Aorta (tissue), 5 donors: ENCODE measurements at places on chromosomes 2 and 18. TPM values are rescaled to one million over a fixed set of nuclear protein-coding genes. Genes with fewer than 3 reads are reported as not detected.

DNA sequence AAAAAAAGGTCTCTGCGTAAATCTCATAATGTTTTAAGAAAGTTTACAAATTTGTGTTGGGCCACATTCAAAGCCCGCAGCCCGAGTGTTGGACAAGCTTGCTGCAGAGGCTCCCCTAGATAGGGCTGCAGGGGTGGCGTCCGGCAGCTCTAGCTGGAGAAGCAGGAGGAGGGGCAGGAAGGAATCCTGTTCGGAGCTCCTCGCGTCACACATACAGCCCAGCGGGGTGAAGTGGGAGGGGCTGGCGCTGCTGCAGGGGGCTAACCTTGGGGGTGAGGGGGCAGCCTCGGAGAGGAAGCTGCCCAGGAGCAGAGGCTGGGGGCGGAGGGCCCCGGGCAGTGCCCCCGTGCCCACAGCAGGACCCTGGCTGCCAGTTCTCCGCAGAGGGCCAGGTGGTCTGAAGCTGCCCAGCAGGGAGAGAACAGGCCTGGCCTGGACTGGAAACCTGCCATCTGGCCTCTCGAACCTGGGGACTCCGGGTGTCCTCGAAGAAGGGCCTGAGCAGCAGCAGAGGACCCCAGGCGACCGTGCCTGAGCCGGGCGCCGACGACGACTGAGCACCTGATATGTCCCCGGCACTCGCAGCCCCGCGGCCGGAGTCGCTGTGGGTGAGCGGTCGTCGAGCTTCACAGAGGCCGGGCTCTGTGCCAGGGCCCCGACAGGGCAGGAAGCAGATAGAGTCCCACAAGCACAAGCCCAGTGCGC, 2.6 kb upstream of the GPR35 start:
- DNase-seq: no peak

GRCh38 chr2:43186679-43187374, 39.6 kb downstream of the ZFP36L2 start:
- DNase-seq: no peak

GRCh38 chr18:75216911-75217689, 6.5 kb downstream of the TSHZ1 start:
- DNase-seq: no peak

The GNAL gene
- total RNA-seq: 15.5 TPM

GRCh38 chr2:239499726-239500573, 99.1 kb upstream of the HDAC4 start:
- no peak for DNase-seq

DNA sequence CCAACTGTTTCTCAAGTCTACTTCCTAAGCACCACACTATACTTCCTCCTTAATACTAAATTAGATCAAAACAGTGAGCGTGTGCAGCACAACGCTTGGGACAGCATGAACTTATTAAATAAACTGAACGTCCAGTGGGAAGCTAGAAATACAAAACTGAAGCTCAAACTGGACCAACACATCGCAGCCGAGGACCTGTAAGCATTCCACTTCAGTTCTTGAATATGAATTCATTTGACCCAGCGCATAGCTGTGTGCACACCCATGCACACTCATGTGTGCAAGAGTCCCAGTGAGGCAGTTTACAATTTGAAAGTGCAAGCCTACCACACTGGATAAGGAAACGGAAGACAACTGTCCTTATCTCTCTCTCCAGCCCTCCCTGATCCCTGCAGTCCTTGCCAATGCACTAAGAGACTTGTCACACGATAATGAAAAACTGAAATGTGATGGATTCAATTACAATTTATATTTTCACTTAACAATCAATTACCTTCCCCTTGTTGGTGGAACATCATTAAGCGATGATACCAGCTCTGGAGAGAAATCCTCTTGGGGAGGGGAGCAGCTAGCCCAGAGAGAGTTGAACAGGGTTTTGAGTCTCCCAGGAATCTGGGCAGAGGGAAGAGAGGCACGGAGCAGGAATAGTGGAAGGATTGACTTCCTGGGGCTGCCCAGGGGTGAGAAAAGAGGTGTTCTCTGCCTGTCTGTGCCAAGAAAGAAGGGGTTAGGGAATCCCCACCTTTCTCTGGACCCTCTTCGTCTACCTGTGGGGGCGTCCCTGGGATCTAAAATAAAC, 186.5 kb upstream of the KLHL29 start:
- no peak for DNase-seq

- DNase-seq: no peak
Observed at GRCh38 chr2:58800881-58801280, 559.8 kb upstream of the FANCL start.

- peak; percentile 89 for DNase-seq
Observed at GRCh38 chr18:77114415-77115191, 18.0 kb downstream of the MBP start.

The PPP1R1C gene
- total RNA-seq: 0.81 TPM

The FKBP1B gene
- 7.3 TPM for total RNA-seq

GRCh38 chr2:143290221-143290620, 161.0 kb downstream of the ARHGAP15 start:
- DNase-seq: no peak

GRCh38 chr2:118846442-118846952, 951 bp downstream of the EN1 start:
- DNase-seq: no peak

DNA sequence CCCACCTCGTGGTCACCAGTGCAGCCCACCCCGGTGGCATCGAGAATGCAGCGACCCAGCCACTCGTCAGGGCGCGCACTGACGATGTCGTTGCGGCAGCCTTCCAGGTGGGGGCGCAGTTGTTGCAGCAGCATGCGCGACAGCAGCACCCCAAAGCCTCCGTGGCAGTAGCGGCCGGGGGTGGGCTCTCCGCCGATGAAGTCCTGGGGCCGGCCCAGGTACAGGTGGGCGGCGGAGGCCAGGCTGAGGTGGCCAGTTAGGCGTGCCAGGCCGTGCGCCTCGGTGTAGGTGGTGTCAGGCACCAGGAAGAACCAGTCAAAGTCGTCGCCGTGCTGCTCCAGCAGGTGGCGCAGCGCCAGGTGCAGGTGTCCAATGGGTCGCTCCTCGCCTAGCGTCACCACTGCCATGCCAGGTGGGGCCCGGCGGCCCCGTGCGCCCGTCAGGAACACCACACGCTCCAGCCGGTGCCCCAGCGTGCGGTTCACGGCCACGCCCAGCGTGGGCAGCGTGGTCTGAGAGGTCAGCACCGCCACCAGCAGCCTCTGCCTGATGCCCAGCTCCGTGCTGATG, 1.9 kb downstream of the CHPF start:
- peak; percentile 81 for DNase-seq

- DNase-seq: peak; percentile 42
Observed at GRCh38 chr18:34158881-34159690, 65.6 kb downstream of the NOL4 start.

The OTX1 gene
- total RNA-seq: not detected

The ZSWIM2 gene
- total RNA-seq: not detected

The ALK gene
- 0.13 TPM for total RNA-seq

The FSIP2 gene
- total RNA-seq: 0.94 TPM

- no peak for DNase-seq
Observed at GRCh38 chr2:77522888-77523287, 712 bp upstream of the LRRTM4 start.

DNA sequence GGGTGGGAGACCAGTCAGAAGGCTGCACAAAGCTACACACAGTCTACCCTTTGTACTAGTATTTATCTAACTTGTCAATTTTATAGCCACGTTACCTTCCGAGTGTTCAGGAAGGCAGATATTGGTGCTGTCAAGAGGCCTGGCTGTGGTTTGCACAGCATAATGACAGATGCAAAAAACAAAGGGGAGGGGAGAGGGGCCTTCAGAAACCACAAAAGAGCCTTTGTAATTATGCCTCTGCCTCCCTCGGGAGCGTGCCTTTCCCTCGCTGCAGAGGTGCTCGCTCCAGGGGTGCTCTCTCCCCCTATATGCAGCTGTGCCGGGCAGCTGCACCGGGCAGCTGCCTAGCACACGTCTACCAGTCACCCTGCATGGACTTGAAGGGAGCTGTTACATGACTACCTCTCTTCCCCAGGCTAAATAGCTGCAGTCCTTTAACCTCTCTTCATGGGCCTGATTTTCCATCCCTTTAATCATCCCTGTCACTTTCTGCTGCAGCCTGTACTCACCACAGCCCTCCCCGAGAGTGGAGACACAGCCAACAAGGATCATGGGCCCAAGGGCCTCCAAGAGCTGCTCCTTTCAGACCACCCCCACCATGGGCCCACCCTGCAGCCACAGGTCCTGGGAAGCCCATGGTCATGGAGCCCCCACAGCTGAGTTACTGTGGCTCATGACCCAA, 168.4 kb upstream of the PKDCC start:
- DNase-seq: no peak

The ADGRF3 gene
- total RNA-seq: not detected

- DNase-seq: no peak
Observed at GRCh38 chr18:69838620-69839411, 108.9 kb downstream of the CD226 start.

The NYAP2 gene
- 1.7 TPM for total RNA-seq

GRCh38 chr18:4807604-4808293, 352.6 kb upstream of the DLGAP1 start:
- DNase-seq: no peak

The IL1R1 gene
- 155 TPM for total RNA-seq

DNA sequence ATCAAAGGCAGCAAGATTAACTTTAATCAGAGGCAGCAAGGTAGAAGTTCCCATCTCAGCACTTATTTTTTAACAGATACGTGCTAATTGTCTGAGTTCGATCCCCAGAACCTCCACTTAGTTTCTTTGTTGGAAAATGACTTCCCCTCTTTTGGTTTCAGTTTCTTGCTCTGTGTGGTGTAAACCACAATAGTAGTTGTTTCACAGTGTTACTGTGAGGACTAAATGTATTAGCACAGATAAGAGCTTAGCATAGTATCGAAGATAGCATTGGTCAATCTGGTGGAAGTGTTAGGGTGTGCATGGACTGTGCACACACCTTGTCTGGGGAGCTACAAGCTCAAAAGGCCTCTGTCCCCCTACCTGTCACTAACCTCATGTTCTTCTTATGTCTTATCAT, 988.3 kb upstream of the GYPC start:
- no peak for DNase-seq

GRCh38 chr2:2689306-2689705, 358.2 kb upstream of the MYT1L start:
- DNase-seq: no peak

The MROH2A gene
- total RNA-seq: not detected

DNA sequence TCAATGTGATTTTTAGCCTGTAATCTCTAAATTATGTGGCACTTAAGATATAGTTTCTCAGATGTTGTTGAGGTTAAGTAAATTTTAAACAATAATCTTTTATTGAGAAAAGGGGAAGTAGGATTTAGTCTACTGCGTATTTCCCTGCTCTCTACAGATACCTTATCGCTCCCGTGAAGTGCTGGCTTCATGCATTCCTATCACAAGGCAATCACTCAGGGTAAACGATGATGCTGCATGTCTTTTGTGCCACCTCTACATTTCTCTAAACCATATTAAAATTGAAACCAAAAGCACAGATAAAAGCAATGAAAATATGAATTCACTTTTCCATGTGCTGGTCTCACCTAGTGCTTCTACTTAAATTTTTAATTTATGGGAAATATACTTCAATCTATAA, 14.4 kb upstream of the RPE start:
- DNase-seq: no peak

GRCh38 chr2:54638103-54638502, 85.4 kb upstream of the EML6 start:
- no peak for DNase-seq

The LTBP1 gene
- total RNA-seq: 573 TPM

GRCh38 chr2:101609433-101609832, 88.1 kb upstream of the MAP4K4 start:
- no peak for DNase-seq

GRCh38 chr2:9497017-9497416, 22.7 kb downstream of the IAH1 start:
- DNase-seq: no peak

DNA sequence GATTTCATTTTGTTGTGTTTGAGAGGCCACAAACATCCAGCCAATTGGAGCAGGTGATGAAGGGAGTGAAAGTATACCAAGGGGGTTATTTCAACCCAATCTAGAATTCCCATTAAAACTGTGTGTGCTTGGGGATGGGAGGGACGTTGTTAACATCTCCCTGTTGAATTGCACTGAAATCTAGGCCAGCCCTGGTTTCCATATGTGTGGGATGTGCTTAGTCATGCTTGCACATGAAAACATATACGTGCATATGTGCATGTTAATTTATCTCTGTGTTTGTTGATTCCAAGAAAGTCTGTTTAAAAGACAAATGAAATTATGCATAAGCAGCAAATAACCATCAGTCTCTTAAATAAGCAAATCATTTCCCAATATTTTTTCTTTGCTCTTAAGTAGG, 5.6 kb downstream of the CELF4 start:
- DNase-seq: no peak

- no peak for DNase-seq
Observed at GRCh38 chr18:75691483-75691882, 264.0 kb upstream of the SMIM21 start.

The RABL2A gene
- total RNA-seq: 27.9 TPM

DNA sequence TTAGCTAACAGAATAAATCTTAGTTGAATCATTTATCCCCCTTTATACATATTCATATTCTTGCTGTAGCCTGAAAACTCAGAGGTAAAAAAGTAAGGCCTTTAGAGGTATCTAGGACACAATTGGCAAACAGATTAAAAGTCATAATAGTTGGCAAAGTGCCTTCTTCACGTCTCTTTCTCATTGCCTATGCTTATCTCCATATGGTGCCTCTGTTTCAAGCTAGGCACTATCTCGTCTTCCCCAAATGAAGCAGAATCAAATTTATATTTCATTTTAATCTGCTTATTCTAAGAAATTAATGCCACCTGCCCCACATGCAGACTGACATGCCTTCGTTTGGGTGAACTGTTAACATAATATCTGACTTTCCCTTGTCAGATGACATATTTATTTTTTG, 245.4 kb downstream of the CDH2 start:
- DNase-seq: no peak

- no peak for DNase-seq
Observed at GRCh38 chr2:113149553-113150257, 22.3 kb downstream of the IL1RN start.

The GPR55 gene
- 0.18 TPM for total RNA-seq
